ENCODE measurements at places on chromosomes 4 and X.
A peak's percentile ranks its signal among the peaks of the same experiment; 100 is the strongest.

DNA sequence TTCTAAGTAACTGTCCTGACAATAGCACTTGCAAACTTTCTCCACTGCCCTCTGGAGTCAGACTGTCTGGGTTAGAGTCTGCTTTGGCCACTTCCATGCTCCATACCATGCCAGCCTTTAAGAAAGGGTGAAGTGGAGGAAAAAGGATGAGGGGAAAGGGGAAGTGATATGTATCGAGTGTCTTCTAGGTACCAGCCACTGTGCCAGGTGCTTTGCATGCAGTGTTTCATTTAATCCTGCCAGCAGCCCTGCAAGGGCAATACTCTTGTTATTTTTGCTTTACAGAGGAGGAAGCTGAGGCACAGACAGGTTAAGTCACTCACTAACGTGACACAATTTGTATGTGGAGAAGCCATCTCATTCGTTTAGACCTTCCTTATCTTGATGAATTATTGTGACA is 55.6 kb downstream of the RTL9 start:
- no peak for DNase-seq

DNA sequence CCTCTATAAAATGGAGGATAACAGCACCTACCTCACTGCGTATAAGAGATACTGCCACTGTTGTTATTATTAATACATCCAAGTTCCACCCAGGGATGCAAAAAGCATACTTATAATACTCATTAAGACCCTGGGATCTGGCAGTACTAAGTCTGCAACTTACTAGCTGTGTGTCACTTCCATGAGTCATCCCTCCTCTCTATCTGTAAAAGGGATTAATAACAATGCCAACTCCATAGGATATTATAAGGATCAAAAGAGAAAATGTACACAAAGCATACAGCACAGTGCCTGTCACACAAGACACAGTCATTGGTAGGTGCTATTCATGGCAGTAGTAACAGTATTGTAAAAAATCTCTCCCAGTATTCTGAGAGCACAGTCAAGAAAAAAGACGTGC is 216.7 kb downstream of the HS6ST2 start:
- no peak for DNase-seq

GRCh38 chr4:114251020-114251419 is 271.6 kb upstream of the ARSJ start:
- DNase-seq, result no peak

DNA sequence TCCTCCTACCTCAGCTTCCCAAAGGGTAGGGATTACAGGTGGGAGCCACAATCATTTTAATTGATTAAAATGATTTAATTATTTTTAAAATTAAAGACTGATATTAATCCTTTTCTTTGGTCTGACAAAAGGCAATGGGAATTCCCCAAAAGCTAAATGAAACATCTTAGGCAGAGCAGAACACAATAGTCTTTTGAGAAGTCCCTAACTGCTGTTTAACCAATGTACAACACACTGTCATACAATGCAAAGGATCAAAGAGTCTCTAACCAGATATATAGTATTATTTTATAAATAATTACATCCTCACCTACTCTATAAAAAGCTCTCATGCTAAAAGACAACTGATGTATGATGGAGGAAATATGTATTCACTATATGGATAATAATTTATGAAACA is 47.0 kb downstream of the THAP9 start:
- no peak for DNase-seq

GRCh38 chr4:76702440-76703122 is 195.4 kb downstream of the SOWAHB start:
- no peak for DNase-seq

- peak; percentile 10 for DNase-seq
Observed at GRCh38 chrX:13938051-13938828, 91.5 kb downstream of the GEMIN8 start.

DNA sequence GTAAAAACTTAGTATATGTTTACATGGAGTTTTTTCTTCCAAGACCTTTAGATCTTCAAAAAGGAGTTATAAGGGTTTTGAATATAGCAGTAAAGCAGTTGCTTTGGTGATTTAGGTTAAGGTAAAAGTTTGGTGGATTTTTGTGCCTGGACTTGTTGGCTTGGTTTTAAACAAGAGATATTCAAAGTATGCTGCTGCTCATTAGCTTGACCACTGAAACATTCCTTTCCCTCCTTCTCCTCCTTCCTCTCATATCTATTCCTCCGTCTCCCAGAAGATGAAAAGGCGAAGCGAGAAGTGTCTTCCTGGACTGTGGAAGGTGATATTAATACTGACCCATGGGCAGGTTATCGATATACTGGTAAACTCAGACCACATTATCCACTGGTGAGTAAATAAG is 38.4 kb downstream of the METAP1 start:
- DNase-seq, result no peak

DNA sequence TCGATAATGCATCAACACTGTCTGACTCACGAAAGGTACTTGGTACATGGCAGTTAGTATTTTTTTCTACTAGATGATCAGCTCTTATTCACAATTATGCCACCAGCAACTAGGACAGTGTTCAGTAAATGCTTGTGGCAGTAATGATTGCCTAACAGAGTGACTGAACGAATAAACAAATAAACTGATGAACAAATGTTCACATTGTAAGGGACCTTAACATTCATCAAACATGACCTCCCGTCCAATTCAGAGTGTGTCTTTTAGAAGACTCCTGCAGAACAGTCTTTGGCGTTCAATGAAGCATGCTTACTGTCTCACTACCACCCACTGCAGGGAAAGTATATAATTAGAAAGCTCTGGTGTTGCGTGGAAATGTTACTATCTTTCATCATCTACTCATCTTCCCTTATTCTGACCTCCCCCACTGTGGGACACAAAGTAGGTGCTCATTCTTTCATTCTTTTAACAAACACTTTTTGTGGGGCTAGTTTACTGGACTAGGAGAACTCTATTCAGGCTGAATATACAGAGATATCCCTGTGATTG is 319.3 kb downstream of the RAB28 start:
- DNase-seq, result no peak

GRCh38 chr4:158906073-158906472 is 137.2 kb downstream of the FNIP2 start:
- DNase-seq, result no peak

DNA sequence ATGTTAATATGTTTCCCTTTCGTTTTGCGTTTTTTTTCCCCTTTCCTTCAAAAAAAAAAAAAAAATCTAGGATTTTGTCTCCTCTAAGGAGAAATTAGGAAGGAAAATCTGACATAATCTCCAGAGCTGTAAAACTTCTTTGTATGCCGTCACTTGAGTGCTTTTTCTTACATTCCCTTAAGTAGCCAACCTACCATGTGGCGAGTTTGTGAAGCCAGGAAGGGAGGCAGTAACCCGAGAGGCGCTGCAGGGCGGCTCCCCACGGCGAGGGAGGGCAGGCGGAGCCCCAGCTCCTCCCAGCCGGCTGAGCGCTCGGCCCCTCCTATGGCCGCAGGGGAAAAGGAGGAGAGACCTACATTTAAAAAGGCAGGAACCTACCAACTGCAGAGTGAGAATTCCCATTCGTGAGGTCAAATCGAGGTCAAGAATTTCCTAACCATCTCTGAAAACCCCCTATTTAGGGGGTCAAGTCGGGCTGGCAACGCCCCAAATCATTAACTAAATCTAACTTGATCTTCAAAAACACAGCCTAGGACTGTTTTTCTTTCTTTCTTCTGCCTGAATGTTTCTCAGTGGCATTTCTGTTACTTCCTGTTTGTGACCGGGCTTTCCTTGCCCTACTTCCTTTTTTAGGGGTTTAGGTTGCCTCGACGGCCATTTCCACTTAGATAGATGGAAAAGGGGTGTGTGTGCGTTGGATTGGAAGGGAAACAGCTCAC is 345.1 kb upstream of the KLF3 start:
- DNase-seq, result peak; percentile 87

- DNase-seq, result peak; percentile 87
Observed at GRCh38 chrX:130902783-130903613, at the start of gene ENOX2. Gene ENOX2 (minus strand): TSS chrX:130903209. CDS start chrX:130703216, 199,993 bp downstream.

Measured in germinal center (tissue), 1 donor.